Upper lobe of left lung (tissue), 6 donors: ENCODE measurements at places on chromosomes 1 and 21. TPM values are rescaled to one million over a fixed set of nuclear protein-coding genes. Genes with fewer than 3 reads are reported as not detected.

- no peak for DNase-seq
Observed at GRCh38 chr1:192588546-192588945, 13.0 kb downstream of the RGS1 start.

Gene COL6A1
- total RNA-seq: 351 TPM

GRCh38 chr1:12047120-12047876 lies 15.8 kb upstream of the TNFRSF8 start:
- DNase-seq: no peak

DNA sequence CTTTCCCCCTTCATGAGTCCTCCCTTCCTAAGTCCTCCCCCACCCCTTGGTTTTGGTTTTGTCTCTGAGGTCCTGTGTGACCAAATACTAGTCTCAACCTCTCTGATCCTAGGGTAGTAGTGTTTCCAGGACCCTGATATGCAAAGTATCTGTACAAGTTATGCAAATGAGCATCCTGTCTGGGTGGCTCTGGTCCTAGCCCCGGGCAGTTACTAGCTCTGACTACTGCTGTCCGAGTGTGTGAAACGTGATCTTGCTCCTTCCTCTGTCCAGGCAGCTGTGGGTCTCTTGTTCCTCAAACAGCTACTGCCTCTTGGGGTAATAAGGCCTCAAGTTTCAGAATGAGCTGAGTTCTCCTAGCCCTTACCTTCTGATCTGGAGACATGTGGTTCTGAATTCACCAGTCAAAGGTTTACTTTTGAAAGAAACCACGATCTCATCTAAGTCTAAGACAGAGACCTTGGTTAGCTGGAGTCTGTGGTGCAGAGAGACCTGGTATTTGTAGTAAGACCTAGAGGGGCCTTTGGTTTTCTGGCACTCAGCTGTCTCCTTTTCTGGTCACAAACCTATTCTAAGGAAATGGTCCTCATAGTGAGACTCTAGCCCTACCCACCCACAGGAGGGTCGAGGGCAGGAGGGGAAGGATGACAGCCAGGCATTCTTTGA lies 31.0 kb upstream of the IL19 start:
- DNase-seq: no peak

Gene LAX1
- total RNA-seq: 4.2 TPM

DNA sequence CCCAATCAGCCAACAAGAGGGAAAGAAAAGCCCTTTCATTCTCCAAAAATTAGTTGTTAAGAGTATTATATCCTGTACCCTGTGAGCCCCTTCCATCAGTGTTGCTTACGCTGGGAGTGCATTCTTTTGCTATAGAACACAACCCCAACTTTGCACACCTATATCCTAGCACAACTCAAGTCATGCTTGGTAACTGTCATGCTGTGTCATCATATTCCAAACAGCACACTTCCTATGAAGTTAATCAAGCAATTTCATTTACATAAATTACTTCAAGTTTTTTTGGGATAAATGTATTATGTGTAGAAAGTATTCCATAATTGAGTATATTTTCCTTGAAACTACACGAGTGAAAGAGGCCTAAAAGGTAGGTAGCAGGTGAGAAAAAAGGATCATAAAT lies 20.0 kb downstream of the FUBP1 start:
- no peak for DNase-seq

GRCh38 chr21:26881504-26882228 lies 36.5 kb upstream of the ADAMTS1 start:
- no peak for DNase-seq

DNA sequence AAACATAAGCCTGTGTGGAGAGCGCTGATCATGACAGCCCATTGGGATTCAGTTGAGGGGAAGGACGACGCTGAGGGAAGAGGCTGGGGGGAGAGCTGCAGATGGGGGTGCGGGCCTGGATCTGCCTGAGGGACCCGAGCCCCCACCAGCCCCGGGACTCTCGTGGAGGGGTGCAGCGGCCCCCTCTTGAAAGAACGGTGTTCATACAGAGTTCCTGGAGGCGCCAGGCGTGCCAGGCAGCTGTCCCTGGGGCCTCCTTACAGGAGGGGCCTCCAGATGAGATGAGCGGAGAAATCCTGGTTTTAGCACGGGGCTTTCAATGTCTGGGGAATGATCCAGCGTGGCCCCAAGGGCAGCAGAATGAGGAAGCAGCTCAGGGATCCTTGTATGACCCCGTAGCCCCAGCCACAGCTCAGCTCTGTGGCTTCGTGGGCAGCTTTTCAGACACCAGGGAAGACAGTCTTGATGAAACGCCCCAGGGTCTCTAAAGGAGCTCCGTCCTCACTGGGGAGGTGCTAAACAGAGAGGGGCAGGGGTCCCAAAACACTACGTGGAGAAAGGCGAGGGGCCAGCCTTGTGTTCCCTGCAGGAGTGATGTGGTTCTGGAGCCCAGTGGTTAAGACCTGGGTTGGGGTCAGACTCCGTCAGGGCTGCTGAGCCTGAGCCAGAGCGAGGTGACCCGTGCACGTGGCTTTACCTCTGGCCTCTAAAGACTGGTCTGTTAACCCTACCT lies 7.2 kb upstream of the DSCAM start:
- no peak for DNase-seq

GRCh38 chr1:18485227-18485626 lies 4.5 kb downstream of the KLHDC7A start:
- DNase-seq: no peak

DNA sequence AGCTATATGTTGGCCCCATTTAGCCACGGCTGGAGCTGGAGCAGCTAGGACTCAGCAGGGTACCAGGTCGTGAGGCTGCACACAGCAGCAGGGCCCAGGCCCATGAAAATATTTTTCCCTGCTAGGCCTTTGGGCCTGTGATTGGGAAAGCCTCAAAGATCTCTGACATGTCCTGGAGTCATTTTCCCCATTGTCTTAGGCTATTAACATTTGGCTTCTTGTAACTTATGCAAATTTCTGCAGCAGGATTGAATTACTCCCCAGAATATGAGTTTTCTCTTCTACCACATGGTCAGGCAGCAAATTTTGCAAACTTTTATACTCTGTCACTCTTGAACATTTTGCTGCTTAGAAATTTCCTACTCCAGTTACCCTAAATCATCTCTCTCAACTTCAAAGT lies 11.2 kb downstream of the CFHR2 start:
- no peak for DNase-seq

- no peak for DNase-seq
Observed at GRCh38 chr1:175129644-175129996, 62.0 kb downstream of the TNN start.

Gene DMAP1
- 41.1 TPM for total RNA-seq
